Right forelimb (tissue), 1 donor: ENCODE measurements at places on chromosomes 3 and 15.

- no peak for DNase-seq
Observed at GRCh38 chr3:16484984-16485383, 28.5 kb downstream of the RFTN1 start.

DNA sequence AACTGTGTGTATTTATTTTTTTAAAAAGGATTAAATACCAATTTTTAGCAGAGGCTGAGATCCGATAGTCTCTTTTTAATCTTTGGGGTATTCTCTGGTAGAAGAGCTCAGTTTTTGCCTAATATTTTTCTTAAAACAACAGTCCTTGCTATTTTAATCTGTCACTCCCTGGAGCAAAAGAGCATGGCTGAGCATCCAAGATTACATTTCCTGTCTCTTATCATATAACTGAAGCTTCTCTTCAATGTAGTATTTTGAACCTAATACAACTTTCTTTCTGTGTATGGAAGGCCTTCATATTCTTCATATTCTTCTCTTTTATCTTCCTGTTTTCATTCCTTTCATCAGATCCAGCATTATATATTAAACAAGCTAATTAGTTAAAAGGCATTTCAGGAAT, 293.7 kb downstream of the NSUN3 start:
- DNase-seq, result no peak

- DNase-seq, result no peak
Observed at GRCh38 chr3:77885381-77885780, 845.5 kb downstream of the ROBO2 start.

DNA sequence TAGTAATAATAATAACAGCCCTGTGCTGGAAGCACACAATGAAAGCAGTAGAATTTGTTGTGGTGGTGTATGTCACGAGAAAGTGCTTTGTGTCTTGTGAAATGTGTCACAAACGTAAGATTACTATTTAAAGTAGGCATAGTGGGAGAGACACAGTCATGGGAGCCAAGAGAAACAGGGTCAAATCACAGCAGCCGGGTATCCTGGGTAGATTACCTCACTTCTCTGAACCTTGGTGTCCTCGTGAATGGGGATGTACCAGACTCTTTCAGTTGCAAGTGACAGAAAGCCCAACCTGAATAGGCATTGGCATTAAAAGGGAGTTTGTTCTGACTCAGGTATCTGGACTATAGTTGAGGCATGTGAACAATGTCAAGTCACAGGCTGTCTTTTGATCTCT, 29.1 kb upstream of the SRGAP3 start:
- no peak for DNase-seq

- no peak for DNase-seq
Observed at GRCh38 chr15:84992157-84992944, 10.7 kb downstream of the PDE8A start.

- no peak for DNase-seq
Observed at GRCh38 chr15:51227940-51228732, 110.3 kb downstream of the CYP19A1 start.

DNA sequence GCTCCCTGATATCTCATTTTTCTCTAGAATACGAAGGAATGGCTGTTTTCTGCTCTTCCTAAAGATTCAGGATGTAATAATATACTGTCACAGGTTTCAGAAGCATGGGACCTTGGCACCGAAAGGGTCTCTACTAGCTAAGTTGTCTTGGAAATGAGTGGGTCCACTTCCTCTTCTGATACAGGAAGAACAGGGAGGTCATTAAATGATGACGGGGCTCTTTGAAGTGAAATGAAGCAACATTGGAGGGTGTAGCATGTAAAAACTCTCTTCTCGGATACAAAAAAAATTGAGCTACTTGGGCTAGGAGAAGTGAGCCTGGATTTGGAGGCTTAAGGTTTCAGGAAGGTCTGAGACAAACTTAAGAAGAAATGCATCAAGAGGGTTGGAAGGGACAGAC, 349.8 kb upstream of the TPRG1 start:
- no peak for DNase-seq

DNA sequence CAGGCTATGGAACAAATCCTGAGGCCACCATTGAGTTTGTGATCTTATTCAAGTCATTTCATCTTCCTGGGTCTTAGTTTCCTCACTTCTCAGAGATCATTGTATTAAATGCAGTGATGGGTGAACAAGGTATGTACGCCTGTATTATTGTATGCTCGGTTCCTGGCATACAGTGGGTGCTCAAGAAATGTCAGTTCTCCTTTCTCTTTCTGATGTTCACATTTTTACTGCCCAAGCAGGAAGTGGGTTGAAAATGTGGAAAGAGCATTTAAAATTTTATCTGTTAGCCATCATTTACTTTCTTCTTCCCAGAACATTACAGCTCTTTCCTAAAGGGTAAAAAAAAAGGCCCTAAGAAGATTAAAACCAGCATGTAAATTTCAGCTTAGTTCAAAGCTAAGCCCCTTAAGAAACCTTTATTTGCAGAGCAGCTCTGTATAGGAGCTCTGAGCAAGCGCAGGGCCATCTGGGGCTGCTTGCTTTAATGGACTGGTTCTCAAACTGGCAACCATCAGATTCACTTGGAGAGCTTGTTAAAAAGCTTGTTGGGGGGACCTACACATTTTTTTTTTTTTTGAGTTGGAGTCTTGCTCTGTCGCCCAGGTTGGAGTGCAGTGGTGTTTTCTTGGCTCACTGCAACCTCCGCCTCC, 179.4 kb downstream of the CHST2 start:
- no peak for DNase-seq

DNA sequence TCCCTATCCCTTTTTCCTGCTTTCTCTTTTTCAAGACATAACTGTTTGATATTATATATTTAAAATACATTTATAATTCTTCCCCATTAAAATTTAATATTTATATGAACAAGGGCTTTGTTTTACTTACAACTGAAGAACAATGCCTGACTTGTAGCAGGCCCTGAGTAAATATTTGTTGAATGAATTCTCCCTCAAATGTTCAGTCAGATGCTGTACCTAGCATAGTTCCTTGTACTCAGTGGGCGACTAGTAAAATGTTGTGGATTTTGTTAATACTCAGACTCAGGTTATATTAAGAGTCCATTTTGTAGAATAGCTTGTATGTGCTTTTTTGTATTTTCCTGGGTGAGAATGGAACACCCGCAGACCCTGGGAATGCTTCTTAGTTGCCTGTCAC, 69.1 kb downstream of the SEC22A start:
- no peak for DNase-seq

GRCh38 chr3:189734061-189734460, 102.9 kb downstream of the TP63 start:
- DNase-seq, result no peak

DNA sequence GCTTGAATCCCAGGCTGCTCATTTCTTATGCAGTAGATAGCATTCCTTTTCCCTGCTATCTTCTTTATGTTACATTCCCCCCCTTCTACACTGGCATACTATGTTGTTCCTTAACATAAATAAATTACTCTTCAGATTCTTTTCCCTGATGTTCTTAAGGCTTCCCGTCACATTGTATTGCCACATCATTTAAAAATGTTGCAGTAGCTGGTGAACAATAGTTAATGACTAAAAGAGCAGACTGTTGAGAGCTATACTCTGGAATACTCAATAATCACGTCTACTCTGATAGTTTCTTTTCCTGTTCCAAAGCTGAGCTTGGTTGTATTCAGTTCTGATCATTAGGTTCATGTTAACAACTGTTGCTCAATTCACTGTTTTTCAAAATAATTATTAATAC, 219.9 kb downstream of the CHST2 start:
- DNase-seq, result no peak

DNA sequence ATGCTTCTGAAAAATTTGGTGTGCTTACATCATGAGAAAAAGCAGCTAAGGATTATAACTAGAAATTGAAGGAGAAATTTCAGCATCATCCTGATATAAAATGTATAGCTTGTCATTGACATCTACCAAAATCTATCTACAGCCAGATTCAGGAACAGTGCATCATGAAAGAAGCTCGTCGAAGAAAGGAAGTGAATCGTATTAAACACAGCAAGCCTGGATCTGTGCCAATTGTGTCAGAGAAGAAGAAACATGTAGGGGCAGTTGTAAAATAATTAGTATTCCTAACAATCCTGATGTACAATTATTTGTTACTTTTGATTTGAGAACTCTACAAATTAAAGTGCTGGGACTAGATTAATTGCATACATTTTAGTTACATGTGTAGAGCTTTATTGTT, 37.2 kb downstream of the AP4E1 start:
- DNase-seq, result no peak

DNA sequence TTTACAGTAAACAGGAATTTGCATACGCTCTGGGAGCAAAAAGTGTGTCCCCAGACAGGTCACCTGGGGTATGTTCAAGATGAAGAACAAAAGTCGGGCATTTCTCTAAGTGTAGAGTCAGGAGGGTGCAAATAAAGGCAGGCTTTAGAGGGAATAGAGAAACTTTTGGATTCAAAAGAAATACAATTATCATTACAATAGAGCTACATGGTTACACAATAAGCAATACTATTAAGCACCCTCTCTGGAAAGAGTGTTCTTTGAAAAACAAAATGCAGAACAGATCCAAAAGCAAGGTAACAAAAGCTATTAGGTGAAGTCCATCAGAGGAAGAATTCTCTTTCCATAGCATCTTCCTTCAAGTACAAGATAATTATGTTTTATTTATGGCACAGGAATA, 679.7 kb downstream of the FHIT start:
- DNase-seq, result no peak

DNA sequence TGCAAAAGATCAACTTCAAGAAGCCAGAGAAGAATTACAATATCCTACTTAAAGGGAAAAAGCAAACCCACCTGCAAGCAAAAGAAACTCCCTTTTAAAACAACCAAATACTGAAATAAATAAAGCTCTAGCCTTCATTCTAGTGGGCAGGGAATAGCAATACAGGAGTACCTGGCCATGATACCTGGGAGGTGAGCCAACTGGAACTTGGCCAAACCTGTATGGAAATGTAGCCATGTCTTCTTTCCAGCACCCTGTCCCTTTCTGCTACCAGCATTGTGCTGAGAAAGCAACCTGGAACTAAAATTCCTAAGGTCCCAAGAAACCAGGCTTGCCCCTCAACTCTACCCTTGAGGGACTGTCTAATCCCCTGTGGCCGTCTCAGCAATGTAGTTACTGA, 530.0 kb downstream of the EPHB1 start:
- no peak for DNase-seq

- DNase-seq, result no peak
Observed at GRCh38 chr15:96369825-96370621, 39.5 kb downstream of the NR2F2 start.

GRCh38 chr3:152350776-152351175, 82.0 kb downstream of the MBNL1 start:
- DNase-seq, result no peak

- DNase-seq, result no peak
Observed at GRCh38 chr15:64389036-64389435, 1.4 kb downstream of the TRIP4 start.
